CD4-positive, alpha-beta T cell treated with Interferon alpha-2 for 1 hour (primary cell): ENCODE measurements at places on chromosomes 4 and X.

DNA sequence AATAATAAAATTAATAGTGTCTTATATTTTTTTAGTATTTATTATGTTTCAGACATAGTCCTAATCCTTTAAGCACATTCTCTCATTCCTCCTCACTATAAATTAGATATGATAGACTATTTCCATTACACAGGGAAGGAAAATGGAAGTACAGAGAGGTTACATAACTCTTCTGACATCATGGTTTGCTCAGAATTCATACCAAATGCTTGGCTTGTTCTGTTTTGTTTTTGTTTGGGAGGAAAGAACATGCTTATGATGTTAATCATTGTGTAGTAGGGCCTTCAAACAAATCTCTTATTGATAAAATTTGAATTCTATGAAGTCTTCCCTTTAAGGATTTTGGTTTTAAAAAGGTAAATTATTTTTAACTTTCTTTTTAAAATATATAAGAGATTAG lies 59.5 kb downstream of the RXFP1 start:
- DNase-seq, result no peak

DNA sequence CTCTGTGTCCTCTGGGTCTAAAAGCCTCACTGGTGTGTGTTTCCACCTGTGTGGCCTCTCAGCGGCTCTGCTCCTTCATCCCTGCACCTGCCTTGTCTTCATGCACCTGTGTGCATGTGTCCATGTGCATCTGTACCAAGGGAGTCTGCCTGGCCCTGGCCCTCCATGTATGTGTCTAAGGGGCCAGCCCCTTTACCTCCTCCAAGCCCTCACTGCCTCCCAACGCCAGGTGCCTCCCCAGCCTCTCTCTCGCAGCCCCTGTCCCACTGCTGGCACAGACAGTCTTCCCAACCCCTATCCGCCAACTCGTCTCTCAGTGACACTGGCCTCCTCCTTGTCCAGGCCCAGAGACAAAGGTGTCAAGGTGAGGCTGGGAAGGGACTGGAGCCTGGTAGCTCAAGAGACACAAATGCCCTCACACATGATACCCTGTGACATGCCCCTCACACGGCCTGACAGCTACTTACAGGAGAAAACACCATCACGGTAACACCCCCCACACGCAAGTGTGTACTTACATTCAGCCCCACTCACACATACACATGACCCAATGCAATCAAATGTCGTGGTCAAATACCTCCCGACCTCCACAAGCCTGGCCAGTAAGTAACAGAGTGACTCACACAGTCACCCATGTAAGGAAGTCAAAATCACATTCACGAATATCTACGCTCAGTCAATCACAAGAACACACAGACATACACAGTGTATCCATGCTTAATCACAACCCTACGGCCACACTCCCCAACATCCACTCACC lies 11.4 kb downstream of the L1CAM start:
- no peak for DNase-seq

DNA sequence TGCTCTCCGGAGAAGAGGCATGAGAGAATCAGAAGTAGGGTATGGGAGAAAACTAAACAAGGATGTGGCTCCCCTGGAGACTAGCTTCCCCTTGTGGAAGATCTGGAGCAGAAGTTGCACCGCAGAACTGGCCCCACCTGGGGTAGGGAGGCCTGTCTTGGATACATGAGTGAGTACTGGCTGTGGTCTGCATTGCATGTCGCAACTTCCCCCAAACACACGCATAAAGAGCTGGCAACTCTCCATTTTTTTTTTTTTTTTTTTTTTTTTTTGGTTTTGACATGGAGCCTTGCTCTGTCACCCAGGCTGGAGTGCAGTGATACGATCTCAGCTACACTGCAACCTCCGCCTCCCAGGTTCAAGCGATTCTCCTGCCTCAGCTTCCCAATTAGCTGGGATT lies 119.9 kb downstream of the EGF start:
- peak; percentile 40 for DNase-seq

GRCh38 chr4:85102606-85103005 lies 136.1 kb upstream of the WDFY3 start:
- no peak for DNase-seq

- no peak for DNase-seq
These were observed 1023.3 kb upstream of the TENM3 start for GRCh38 chr4:181219783-181220416.

- no peak for DNase-seq
These were observed 102.3 kb downstream of the LARP1B start for GRCh38 chr4:128163177-128164117.

DNA sequence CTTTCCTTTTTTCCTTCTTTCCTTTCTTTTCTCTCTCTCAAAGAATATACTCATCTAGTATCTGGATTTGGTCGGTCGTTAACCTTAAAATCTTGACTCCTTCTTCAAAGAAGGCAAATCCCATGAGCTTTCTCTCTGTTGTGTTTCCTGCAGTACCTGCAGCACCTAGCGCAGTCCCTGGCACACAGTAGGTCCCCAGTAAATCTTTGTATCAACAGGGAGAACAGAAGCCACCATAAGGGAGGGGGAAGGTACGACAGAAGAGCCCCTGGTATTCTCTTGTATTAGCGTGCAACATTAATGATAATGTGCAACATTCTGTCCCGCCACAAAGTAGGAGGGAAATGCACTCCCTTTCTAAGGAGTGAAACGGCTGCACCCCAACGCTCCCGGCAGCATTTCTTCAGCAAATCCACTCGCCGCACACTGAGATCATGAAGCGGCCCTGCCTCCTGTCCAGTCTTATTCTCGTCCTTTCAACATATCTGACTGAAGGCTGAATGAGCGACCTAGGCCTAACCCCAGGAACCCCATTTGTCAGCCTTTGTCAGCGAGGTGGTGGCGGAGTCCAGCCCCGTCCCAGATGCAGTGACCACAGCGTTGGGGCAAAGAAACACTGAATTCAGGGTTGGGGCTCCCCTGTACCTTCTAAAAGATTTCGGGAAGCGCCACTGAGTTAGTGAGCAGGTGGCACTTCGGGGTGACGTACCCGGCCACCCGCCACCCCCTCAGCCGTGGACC lies 133.7 kb downstream of the AMELX start:
- no peak for DNase-seq

- no peak for DNase-seq
These were observed 181.2 kb upstream of the ETNPPL start for GRCh38 chr4:108943976-108944591.

GRCh38 chr4:69831646-69832325 lies 28.2 kb downstream of the SULT1E1 start:
- DNase-seq, result peak; percentile 39

DNA sequence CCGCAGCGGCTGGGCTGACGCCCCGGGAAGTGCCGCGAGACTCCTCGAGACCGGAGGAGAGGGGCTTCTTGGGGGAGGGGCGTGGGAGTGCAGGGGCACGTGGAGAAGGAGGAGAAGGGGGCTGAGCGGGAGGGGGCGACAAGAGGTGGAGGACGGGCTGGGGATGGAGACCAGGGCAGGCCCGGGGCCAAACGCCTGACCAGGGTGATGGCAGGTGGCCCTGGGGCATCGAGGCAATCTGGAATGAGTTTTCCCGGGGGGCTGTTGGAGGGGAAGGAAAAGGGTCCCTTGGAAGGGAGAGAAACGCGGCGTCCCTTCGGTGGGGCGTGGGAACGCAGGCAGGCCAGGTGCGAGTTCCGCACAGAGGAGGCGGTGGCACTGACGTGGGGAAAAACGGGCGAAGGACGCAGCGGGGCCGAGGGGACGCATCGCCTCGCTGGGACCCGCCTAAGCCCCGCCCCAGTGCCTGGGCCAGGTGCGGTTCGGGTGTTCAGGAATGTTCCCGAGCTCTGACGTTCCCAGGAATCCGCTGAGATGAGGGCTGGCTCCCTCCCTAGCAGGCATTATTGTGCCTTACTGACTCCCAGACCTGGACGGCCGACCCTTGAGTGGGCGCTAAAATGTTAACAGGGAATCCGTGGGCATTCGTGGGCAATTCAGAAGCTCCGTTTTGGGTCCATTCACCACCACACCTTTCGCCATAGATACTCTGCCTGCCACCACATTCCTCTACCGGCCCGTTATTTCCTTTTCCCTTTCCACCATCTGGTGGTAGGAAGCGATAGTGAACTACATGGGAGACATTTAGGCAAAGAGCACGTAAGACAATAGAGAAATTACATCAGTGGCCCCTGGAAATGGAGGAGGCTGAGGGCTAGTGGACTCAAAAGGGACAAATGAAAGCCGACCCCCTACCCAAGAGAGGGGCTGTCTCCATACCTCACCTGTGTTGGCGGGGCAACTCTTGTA lies 795 bp upstream of the SH3KBP1 start:
- DNase-seq, result peak; percentile 50

DNA sequence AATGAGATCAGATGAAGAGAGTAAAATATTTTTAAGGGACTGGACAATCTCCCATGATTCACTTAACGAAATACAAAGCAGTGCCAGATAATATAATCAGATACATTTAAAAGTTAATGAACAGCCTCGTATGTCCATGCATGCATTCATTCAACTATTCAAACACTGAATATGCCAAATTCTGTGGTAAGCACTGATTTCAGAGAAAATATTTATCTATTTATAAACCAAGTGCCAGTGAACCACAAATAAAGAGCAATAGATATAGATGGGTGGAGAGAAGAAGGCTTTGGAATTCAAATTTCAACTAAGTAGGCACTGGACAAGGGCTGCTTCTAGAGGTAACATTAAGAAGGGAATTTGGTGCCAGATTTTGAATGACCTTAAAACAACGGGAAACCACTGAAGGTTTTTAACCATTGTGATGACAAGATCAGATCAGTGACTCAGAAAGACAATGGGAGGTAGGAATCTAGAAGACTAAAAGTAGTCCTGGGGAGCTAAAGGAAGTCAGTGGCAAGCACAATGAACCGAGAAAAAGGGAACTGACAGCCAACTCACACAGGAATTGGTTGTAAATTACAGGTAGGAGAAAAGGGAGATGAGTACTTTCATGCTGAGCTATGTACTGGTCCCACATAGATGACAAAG lies 14.2 kb downstream of the ELOVL6 start:
- DNase-seq, result no peak
